OCI-LY7 (cell line): ENCODE measurements at places on chromosomes 6 and 20.
A peak's percentile ranks its signal among the peaks of the same experiment; 100 is the strongest.

- DNase-seq: peak; percentile 21
These were observed 1.0 kb downstream of the IGF2R start for GRCh38 chr6:159969921-159970320.

DNA sequence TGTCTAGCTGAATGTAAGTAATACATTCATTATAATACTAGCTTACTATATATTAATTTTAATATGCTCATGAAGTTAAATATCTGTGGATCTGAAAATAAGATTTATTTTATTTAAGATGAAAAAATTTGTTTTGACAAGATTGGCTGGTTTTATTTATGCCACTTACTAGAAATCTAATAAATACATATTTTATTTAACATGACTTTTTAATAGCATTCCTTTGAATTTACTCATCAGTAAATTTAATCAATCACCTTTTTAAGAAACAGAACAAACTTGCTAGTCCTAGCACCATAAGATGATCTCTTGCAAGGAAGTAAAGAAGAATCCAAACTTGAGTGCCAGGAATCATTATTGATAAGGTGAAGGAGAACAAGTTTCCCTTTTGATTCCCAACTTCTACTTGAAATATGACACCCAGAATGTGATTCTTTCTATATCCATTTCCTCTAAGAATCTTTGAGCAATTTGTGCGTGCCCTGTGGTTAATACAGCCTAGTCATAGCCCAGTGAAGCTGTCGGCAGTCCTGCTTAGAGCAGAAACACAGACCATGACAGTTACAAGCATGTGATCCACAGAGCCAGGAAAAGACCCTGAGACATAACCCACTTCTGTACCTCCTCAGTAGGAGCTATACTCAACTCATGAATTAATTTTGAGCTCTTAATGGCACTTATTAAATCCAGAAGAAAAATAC lies 282.3 kb upstream of the QKI start:
- no peak for DNase-seq

DNA sequence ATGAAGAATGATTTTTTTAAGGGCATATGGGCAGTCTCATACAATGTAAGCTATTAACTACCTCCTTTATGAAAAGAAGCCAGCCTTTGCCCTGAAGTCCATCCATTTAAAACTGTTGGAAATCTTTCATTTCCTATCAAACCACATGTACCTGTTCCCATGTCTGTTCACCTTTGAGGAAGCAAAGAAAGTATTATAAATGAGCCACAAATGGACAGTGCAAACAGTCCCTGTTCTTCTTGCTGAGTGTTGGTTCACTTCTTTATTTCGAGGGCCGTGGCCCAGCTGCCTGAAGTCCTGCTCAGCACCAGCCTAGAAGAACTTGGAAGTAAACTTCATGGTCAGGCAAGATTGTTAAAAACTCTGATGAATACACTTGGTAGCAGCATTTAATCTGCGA lies 112.4 kb downstream of the TMEM242 start:
- no peak for DNase-seq

DNA sequence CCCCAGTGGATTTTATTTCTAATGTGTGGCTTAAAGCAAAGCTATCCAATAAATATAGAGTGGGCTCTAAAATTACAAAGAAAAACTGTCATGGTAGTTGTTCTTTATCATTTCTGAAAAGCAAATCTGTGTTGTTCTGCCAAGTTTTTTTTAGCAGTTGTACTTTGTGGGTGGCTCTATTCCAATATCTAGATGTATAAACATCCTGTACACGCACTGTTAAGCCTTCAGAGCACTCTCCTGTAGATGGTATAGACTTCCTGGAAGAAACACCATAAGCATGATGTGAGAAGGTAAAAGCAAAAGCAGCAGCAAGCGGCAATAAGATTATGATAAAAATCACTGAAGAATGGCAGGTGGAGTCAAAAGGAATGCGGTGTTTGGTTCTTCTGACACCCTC lies 21.5 kb upstream of the TMEM30A start:
- DNase-seq: no peak

DNA sequence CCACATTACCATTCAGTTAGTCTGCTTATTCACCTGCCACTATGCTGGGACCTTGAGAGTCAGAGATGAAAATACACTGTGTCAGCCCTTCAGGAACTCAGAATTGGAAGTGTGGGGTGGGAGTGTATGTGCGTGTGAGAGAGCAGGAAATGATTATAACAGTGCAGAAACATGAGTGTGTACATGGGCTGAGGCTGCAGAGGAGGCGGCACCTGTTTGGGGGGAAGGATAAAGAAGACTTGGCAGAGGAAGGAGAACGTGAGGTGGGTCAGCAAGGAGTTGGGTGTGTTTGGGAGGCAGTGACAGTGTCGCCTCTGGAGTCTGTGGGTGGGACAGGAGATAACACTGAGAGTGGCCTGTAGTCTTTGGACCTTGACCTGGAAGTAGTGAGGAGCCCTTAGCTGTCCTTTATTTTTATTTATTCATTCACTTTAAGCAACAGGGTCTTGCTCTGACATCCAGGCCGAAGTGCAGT lies 3.1 kb downstream of the CHMP4B start:
- no peak for DNase-seq

- DNase-seq: no peak
These were observed 279.7 kb upstream of the FLRT3 start for GRCh38 chr20:14617123-14617522.

DNA sequence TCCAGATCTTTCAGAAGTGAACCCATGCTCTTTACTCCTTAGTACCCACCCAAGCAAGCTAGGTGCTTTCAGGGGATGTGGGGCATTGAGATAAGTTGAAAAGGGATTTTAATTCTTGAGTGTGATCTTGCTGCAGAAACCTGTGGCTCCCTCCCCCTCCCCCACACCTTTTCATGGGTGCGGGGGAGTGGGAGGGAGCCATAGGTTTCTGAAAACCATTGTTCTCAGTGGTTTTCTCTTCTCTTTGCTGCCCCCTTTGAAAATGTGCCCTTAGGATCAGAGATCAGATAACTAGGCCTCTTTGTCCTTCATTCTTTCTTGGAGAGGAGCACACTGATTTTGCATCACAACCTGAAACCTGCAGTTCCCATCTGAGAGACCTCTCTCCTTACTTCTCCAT lies 2.4 kb downstream of the PCSK2 start:
- no peak for DNase-seq

GRCh38 chr6:42419490-42420280 lies 32.0 kb downstream of the TRERF1 start:
- DNase-seq: no peak

DNA sequence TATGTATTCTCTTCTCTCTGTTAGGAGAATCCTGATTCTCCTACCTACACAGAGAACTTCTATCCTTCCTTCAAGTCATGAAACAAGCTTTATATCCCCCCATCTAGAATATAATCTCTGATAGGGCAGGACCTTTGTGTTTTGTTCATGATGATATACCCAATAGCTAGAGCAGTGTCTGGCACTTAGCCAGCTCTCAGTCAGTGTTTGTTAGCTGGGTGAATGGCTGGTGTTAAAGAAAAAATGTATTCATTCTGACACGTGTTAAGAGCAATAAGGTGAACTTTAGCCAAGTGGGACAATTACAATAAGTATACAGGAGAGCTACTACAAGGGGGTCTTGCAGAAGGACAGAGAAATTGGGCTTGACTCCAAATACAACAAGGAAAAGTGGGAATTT lies 34.3 kb upstream of the TNFRSF21 start:
- no peak for DNase-seq

- no peak for DNase-seq
These were observed 124.0 kb downstream of the MMUT start for GRCh38 chr6:49339096-49339495.

GRCh38 chr6:41713650-41714291 lies 21.6 kb downstream of the TFEB start:
- DNase-seq: no peak

DNA sequence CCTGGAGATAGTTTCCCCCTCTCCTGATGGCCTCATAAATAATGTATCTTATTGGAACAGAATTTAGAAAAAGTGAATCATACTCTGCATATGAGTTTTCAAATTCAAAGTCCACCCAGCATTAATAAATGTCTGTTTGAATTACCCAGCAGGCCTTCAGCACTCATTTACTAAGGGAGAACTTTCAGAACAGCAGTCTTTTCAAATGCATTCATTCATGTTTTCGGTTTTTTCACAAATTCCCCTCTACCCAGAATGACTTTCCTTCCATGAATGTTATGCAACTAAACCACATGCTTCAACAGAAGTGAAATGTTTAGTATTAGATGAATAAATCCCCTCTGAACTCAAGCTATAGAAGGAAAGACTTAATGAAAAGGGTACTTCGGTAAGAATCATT lies 92.4 kb downstream of the RTN4IP1 start:
- no peak for DNase-seq

DNA sequence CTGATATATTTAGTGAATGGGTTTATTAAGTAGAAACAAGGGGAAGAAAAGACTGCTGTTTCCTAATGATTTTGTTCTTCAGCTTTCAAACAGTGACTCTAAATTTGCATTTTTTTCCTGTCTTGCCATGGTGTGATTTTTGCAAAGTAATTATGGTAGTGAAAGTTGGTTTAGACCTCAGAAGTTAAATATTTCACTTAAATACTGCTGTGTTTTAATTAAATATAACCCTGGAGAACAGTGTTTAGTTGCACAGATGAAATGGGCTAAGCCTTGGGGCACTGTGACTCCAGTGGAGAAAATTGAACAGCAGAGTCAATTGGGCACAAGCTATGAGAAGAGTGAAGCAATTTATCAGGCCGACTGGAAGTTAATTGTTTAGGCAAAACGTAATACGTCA lies 111.1 kb upstream of the MCHR2 start:
- no peak for DNase-seq

GRCh38 chr20:48826883-48827771 lies 672 bp downstream of the PREX1 start:
- DNase-seq: peak; percentile 67

DNA sequence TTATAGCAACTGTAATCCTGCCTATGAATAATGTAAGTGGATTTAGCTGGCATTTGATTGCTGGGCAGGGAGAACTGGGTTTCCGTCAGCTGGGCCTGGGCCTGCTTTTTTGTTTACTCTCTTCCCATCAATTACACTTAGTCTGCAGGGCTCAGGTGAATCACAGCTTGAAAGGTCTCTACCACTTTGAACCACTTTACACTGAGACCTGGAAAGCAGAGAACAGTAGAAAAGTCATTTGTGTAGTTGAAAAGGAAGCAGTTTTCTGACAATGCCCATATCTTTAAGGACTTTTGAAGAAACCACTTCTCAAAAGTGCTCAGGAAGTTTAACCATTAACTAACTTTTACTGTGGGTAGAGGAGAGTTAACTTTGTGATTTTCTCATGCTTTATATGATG lies 315.4 kb upstream of the SASH1 start:
- DNase-seq: no peak

GRCh38 chr6:44151348-44152108 lies 7.1 kb upstream of the CAPN11 start:
- peak; percentile 83 for DNase-seq

DNA sequence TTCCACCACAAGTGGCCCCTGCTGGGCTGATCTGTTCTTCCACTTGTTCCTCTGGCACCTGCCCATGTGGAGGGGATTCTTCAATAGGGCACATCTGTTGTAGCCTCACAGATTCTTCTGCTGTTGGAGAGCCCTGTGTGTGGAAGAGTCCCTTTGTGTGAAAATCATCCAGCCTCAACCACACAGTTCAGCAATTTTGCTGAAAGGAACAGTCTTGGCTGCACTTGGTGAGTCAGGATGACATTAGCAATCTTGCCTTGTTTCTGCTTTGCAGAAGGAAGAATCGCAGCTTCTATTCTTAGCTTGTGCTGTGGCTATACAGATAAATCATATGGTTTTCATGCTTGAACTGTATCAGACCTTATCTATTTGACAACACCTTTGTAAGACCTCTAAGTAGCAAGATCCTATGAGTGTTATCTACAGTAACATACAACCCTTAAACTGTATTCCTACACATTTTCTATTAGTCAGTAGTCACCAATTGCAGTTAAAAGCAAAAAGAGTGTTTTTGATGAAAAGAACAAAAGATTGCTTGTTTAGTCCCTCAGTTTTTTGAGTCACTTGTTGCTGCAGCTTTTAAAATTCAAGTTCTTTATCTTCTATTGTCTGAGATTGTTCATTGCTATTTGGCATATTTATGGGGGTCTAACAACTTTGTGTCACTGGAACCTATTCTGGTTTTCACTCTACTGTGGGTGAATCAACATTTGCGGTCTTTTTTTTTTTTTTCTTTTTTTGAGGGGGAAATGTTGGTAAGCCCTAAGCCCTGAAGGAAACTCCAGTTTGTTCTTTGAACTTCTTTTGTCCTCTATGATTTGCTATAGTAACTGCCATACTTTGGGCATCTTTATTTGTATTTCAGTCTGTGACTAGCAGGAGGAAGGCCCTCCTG lies 231.6 kb downstream of the TFAP2B start:
- no peak for DNase-seq

GRCh38 chr6:107699254-107699653 lies 124.9 kb downstream of the SCML4 start:
- no peak for DNase-seq

DNA sequence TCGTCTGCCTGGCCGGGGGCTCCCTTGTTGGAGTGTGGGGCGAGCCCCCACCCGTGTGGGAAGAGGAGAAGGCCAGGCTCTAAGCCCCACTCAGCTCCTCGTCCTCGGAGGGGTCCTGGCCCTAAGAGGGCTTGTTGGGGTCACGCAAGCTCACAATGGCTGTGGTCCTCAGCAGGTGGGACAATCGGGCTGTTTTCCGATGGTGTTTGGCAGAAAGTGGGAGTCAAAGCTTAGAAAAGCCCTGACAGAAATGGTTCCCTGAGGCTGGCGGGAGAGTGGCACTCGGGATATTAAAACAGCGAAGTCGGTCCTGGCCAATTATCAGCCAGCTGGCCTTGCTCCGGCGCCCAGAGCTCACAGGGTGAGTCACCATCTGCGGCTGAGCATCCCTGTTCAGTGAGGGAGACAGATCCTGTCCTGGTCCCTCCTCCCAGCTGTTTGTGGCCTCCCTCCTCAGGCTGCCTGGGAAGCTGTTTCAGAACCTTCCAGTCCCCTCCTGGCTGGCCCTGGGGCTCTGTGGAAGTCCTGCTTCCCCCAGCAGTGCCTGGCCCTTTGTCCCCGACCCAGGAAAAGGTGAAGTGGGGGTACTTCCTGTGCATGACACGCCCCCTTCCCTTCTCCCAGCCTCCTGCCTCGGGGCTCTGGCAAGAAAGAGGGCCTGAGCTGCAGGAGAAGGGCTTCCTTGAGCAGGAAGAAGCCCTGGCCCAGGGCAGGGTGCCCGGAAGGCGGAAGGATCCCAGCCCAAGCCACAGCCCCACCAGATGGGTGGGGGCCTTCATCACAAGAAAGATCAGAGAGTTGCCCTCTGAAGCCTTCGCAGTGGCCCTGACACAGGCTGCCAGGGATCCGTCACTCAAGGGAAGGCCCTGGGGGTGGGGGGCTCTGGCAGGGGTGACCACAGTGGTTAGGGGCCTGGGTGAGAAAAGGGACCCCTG lies 53.6 kb upstream of the BHLHE23 start:
- no peak for DNase-seq
